ENCODE measurements at places on chromosomes 4 and X.

- DNase-seq, result no peak
Observed at GRCh38 chr4:177265729-177266128, 43.9 kb upstream of the NEIL3 start.

GRCh38 chr4:3658530-3658913 lies 107.7 kb upstream of the ADRA2C start:
- no peak for DNase-seq

DNA sequence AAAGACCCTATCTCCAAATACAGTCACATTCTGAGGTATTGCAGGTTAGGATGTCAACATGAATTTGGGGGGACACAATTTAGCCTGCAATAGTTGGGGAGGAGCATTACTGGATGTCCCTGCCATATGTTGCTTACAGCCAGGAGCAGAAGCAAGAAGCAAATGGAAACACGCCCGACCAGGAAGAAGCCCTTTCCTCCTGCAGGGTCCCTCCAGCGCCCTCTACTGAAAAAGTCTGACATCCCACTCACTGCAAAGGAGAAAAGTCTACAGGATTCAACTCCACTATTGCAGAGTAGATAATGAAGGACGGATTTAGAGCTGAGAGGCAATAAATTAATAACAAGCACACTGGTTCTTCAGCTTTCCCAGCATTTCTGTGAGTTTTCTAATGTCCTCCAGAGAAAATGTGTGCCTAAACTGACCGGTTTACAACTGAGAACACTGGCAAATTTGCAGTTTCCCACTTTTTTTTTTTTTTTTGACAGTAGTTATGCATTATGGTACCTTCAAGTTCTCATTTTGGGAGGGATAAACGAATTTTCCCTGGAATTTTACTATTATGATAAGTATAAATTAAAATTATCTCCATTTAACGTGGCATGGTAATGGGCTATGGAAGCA lies 31.7 kb downstream of the COQ2 start:
- DNase-seq, result peak; percentile 79

DNA sequence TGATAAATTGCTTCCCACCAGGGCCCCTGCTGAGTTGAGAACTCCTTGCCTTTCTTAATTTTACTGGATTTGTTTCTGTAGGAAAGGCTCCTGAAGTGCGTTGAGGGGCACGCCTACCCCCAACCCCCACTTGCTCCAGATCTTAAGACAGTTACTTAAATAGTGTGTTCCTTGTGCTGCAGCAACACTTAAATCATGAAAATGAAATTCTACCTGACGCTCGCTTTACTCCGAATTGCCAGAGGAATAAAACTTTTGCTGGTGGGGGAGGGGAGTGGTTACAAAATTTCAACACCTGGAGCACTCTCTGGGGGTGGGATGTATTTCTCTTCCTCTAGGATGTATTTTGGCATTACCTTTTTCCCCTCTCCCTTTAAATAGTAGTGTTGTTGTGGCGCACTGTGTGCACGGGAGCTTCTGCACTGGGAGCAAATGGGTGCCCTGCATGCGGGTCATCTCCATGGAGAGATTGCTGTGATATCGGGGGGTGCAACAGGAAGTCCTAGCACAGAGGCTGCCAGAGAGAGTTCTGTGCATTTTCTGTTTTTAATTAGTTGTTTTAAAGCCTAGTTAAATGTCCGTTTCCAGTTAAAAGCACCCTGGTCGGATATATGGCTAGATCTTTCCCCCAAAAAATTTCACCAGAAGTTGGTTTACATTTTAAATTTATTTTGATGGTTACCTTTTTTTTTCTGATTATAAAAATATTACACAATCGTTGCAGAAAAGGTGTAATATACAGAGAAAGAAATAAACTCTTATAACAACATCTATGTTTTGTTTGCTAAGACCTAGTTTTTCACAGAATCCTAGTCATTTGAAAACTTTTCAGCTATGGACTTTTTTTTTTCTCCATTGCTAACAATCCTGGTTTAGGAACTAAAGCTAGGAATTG lies 207.7 kb downstream of the SOWAHB start:
- no peak for DNase-seq

- DNase-seq, result no peak
Observed at GRCh38 chr4:67714248-67714583, 13.3 kb upstream of the UBA6 start.

GRCh38 chr4:17515445-17516407 lies 761 bp downstream of the CLRN2 start:
- no peak for DNase-seq

- DNase-seq, result no peak
Observed at GRCh38 chrX:48782795-48783194, 3.6 kb upstream of the GATA1 start.

DNA sequence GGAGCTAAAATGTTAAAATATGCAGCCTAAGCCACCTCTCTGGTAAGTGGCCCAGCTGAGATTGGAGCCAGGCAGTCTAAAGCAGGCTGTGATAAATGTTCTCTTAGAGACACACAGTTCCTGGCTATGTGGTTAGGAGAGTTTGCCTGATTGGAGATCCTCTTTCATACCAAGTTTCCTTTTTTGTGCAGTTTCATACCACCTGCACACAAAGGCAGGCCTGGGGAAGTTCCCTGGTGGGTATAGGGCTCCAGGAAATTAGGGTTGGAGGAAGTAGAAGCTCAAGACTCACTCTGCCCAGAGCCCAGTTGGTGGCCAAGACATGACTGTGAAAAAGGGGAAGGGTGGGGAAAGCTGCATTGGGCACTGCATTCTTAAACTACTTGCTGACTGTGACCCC lies 16.9 kb downstream of the CYBB start:
- DNase-seq, result no peak

DNA sequence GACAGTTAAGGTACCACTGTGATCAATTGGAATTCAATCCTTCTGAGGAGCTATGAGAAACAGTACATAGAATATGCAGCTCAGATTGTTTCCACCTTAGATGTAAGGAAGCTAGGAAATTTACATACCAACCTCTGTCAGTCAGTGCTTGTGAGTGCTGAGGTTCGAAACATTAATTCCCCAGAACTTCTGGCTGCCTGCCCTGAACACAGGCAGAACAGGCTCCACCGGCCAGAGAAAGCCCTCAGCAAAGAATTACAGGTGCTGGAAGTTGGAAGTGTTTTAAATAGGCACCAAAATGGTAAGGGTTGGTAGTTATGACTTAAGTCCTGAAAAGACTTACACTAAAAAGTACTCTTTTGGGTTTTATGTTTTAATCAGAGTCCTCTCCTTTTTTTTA lies 651.8 kb downstream of the C4orf33 start:
- no peak for DNase-seq

- no peak for DNase-seq
Observed at GRCh38 chr4:10089346-10089745, 27.3 kb downstream of the WDR1 start.

DNA sequence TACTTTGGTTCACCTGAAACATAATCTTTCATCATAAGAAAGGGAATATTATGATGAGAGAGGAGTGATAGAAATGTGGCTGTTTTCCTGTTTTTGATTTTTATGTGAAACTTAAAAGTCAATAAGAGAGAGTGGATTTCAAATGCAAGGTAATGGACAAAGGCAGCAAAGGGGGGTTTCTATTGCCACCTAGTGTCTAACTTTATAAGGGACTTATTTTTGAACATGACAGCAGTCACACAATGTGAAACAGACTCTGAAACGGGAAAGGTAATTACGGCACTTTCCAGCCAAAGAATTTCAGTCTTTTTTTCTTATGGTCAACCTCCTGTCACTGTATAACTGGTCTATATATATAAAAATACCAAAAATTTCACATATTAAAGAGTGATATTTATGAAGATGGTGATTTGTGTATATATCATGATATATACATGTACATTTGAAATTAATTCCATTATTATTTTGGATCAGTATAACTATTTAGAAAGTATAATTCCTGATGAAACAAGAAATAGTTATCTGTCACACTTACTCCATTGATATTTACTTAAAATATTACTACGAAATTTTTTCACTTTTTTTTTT lies 127.1 kb downstream of the FBXO8 start:
- DNase-seq, result peak; percentile 21

- no peak for DNase-seq
Observed at GRCh38 chr4:81989202-81989601, 384.6 kb downstream of the HNRNPD start.

GRCh38 chr4:20026456-20026855 lies 225.2 kb upstream of the SLIT2 start:
- DNase-seq, result no peak
